H9 (cell line): ENCODE measurements at places on chromosomes 5 and 9.

DNA sequence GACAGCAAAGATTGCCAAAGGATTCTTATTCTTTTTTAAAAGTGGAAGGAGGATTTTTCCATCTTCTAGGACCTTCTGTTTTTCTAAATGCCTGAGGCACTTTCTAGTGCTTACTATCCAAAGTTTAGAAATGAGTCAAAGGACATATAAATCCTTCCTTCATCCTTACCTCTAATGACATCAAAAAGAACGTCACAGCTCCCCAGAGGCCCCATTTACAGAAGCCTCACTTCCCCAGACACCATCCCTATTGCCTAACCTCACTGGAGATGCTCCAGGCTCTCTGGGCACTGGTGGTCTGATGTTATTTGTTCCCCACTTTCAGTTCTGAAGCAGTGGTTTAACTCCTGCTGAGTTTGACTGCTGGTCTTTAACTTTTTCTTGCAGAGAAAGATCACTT is 504.3 kb downstream of the AGTPBP1 start:
- no peak for DNase-seq

- DNase-seq, result no peak
Measured at GRCh38 chr5:37889612-37890317, 49.9 kb upstream of the GDNF start.

- DNase-seq, result no peak
Measured at GRCh38 chr5:177368869-177369644, 11.3 kb downstream of the RGS14 start.

GRCh38 chr5:170846416-170846815 is 15.4 kb upstream of the RANBP17 start:
- DNase-seq, result no peak

DNA sequence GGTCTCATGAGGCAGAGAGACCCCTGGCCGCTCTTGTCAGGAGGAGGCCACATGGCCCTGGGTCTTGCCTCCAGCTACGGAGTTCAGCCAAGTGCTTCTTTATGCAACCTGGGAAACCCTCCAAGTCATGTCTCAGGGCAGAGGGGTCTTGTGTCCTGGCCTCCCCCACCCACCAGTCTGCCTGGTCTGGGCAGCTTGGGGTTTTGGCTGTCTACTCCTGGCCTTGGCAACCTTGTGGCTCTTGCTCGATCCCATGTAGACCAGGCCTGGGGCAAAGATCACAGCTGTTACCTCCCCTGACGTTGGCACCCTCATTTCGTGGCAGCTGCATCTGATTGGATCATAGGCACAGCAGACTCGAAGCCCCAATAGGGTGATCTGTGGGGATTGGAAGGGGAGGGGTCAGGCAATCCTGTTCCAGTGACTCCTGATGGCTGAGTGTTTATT is 28.4 kb downstream of the JADE2 start:
- no peak for DNase-seq

- no peak for DNase-seq
Measured at GRCh38 chr5:97095318-97095732, 47.1 kb downstream of the LIX1 start.

- no peak for DNase-seq
Measured at GRCh38 chr5:96316487-96316886, 116.6 kb downstream of the PCSK1 start.

- no peak for DNase-seq
Measured at GRCh38 chr5:128081111-128081851, 2.3 kb upstream of the SLC12A2 start.

DNA sequence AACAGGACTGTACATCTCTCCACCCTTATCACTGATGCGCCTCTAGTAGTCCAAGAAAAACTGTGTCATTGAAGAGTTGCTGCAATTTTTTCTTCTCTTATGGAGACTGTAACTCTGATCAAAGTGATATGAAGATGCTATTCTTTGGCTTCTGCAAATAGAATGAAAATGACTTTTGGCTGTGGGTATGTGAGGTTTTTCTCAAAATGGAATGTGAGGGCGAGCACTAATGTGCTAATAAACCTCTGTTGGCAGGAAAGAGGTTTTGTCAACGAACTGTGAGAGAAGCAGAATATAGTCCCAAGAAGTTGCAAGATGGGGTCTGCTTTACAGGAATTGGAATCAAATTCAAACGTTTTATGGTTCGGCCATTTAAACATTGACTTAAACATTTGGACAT is 252.0 kb upstream of the GAS1 start:
- DNase-seq, result no peak

GRCh38 chr9:11402621-11403020 is 789.8 kb upstream of the PTPRD start:
- no peak for DNase-seq

GRCh38 chr5:79962575-79963222 is 28.4 kb downstream of the MTX3 start:
- no peak for DNase-seq

DNA sequence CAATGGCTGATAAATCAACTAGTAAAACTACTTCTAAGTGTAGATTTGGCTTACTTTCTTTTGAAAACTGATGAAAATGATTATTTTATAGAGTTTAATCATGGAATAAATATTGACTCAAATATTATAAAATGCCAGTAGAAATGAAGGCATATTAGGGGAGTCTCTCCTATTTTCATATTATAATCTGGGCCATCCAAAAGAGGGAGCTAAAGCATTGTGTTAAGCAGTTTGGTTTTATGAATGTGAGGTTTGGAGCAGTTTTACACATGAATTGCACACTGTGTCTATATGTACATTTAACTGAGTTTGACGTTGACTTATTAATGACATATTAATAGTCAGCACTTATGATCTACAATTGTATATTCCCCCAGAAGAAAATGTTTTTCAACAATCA is 17.4 kb downstream of the CDH9 start:
- DNase-seq, result no peak

DNA sequence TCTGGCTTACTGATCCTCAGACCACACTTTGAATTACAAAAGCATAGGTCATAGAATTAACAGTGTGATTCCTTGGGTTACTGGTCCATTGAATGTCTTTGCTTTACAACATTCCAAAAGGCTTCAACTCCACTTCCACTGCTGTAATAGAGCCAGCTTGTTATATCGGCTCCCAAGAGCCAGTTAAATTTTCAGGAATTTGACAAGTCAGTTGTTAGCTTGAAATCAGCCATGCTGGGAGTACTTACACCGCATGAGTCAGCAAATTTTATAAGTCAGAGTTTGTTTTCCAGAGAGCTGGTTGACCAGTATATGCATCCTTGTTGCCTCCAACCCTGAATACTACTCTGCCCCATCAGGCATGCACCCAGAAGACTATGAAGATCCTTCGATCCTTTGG is 73.1 kb downstream of the FOXB2 start:
- DNase-seq, result no peak

GRCh38 chr9:38180656-38181055 is 111.6 kb upstream of the SHB start:
- no peak for DNase-seq

DNA sequence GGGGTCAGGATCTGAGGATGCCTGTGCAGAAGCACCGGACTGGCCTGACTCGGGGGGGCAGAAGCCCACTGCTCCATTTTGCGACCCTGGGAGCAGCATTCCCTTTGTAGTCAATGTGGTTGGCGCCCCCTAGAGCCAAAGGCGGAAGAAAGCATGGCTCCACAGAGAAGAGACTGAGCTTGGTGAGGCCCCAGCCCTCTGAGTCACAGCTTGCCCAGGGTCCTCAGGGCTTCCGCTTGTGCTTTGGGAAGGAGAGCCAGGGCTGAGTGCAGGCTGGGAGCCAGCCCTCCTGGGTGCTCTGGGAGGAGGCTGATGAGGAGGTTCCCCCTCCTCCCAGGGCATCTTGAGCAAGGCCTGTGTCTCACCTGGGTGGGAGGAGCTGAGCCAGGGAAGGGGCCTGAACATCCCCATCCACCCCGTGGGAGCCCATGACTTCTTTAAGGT is 5.5 kb upstream of the AQP3 start:
- peak; percentile 92 for DNase-seq

DNA sequence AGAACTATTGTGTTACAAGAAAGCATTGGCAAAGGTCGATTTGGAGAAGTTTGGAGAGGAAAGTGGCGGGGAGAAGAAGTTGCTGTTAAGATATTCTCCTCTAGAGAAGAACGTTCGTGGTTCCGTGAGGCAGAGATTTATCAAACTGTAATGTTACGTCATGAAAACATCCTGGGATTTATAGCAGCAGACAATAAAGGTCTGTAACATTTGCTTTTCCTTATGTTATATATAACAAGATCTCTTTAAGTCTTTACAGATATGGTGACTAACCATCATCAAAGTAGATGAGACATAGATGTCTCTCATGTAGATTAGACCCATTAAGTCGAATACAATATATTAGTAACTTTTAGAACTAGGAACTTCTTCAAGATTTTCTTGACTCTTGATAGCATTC is 33.0 kb downstream of the TGFBR1 start:
- DNase-seq, result no peak

- no peak for DNase-seq
Measured at GRCh38 chr5:37730896-37731455, 108.9 kb downstream of the GDNF start.

GRCh38 chr9:109387206-109387605 is 66.3 kb upstream of the EPB41L4B start:
- no peak for DNase-seq

DNA sequence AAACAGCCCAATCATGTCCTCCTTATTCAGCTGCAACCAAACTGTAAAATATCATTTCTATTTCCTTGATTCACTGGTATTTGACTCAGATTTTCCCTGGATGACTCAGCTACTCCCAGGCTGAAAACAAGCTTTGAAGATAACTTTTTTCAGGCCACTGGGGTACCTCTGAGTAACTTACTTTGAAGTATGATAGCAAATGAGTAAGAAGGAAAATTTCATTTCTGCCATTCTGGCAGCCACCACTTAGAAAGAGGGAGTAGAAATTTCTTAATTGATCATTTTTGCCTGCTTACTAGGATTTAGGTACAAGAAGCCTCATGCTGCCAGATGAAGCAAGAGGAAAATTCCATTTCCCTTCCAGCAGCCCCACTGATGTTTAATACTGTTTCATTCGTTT is 247.4 kb downstream of the PRELID2 start:
- no peak for DNase-seq

GRCh38 chr9:114969269-114969668 is 38.9 kb upstream of the TNFSF8 start:
- no peak for DNase-seq

DNA sequence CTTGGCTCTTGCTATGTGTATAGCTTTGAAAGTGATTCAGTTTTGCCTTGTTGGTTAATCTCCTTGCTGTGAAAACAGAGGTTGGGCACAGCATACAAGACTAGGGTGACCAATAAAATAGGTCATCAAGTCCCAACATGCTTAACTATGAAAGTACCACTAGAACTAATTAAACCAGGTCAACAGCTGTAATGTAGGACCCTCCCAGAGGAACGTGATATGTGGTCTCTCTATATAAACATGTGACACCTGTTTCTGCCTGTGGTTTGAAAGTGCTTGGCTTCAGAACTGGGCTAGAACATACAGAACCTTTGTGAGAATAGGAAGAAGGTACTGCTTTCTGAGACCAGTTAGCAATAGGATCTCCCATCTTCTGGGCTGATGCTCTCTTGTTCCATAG is 297.1 kb downstream of the FBXL7 start:
- no peak for DNase-seq

- peak; percentile 24 for DNase-seq
Measured at GRCh38 chr5:164934561-164934960, 1429.1 kb downstream of the MAT2B start.

GRCh38 chr9:17191082-17191481 is 56.2 kb downstream of the CNTLN start:
- no peak for DNase-seq

DNA sequence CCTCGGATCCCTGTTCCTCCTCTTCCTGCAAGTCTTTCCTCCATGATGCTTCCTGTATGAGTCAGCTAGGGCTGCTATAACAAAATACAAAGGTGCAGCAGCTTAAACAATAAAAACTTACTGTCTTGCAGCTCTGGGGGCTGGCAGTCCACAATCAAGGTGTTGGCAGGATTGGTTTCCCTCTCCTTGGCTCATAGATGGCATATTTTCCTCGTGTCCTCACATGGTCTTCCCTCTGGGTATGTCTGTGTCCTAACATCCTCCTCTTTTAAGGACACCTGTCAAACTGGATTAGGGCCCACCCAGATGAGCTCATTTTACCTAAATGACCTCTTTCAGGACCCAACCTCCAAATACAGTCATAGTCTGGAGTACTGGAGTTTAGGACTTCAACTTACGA is 117.5 kb downstream of the MED10 start:
- no peak for DNase-seq

GRCh38 chr9:85511746-85512145 is 230.0 kb downstream of the AGTPBP1 start:
- DNase-seq, result no peak

DNA sequence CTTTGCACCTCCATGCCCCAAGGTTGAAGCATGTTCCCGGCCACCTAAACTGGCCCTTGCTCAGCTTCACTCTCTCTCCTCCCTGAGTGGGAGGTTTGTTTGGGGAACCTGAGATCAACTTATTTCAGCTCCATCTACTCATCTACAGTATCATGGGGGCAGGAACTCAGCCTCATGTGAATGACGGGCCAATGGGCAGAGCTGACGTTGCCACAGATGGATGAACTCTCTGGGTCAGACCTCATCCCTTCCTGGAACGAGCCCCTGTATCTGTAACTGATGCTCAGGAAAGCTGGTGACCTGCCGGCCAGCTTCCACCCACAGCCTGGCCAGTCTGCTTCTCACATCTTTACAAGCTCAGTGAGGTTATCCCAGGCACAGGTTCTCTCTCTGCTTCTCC is 369.6 kb downstream of the IRX2 start:
- no peak for DNase-seq

DNA sequence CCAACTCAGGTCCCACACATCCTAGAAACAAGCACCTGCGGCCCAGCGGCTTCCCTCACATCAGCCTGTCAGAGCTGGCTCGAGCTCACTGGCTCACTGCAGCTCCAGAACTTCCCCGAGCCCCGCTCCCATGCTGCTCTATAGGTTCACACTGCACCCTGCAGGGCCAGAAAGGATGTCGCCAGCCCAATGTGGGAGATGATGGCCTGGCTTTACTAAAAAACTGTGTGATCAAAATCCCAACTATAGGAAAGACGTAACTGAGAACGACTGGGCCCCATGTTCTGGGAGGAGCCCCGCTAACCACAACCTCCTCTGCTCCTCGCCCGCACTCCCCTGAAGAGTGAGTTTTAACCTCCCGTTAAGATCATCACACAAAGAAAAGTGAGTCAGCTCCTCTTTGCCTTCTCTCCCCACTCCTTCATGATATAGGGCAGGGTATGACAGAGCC is 4.6 kb downstream of the SURF4 start:
- no peak for DNase-seq

DNA sequence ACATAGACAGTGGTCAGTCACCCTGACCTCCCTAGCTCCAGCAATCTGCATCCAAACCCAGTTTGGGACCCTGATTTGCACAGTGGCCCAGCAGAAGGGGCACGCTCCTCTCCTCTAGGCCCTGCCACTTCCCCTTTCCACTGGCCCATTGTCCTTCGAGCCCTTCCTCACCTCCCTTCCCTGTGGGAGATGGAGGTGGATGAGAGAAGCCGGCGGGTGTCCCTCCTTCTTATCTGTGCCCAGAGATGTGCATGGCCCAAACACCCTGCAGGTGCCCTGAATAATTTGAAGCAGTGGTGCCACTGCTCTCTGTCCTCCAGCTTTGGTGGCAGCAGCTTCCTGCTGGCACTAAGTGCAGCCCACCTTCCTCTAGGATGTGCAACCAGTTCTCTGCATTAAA is 140.0 kb downstream of the BARX1 start:
- no peak for DNase-seq
